ENCODE measurements at places on chromosomes 1 and 21.

- no peak for DNase-seq
Measured at GRCh38 chr1:247337250-247337746, 5.6 kb upstream of the ZNF496 start.

- DNase-seq, result peak; percentile 86
Measured at GRCh38 chr1:92482665-92483609, 3.8 kb downstream of the GFI1 start.

- no peak for DNase-seq
Measured at GRCh38 chr1:215114154-215114933, 31.8 kb downstream of the KCNK2 start.

GRCh38 chr1:168453056-168453455 is 90.7 kb downstream of the XCL2 start:
- no peak for DNase-seq

DNA sequence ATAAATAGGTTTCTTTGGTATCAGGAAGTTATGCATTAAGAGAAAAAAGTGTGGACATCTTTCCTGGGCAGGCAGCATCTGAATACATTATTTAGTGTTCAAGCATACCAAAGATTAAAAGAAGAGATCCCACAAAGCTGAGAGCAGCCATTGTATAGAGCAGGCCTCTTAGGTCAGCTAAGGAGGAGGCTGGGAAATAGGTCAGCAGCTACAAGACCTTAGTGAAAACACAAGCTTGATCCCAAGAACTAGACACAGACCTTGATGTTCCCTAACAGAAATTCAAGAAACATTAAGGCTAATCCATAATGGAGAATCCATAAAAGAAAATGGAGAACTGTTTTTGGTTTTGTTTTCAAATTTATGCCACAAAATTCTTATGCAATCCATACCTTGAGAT is 135.3 kb upstream of the DPT start:
- peak; percentile 9 for DNase-seq

DNA sequence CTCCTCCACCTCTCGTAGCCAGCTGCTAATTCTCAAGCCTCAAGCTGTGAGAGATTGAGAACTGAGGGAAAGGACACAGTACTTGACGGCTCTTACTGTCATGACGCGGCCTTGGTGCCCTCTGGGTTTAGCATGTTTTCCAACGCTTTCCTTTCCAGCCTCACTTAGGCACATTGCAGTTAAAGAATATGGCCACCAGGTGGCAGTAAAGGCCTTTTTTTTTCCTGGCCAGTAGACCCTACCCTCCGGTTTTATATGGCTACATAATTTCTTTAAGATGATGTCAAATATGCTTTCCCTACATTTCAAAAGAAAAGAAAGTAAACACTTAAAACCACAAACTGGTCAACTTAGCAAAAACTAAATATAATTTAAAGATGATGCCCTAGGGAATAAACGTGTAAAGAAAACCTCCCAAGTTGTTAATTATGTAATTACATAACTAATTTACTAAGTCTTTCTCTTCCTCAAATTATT is 56.8 kb upstream of the PRDX6 start:
- peak; percentile 75 for DNase-seq

DNA sequence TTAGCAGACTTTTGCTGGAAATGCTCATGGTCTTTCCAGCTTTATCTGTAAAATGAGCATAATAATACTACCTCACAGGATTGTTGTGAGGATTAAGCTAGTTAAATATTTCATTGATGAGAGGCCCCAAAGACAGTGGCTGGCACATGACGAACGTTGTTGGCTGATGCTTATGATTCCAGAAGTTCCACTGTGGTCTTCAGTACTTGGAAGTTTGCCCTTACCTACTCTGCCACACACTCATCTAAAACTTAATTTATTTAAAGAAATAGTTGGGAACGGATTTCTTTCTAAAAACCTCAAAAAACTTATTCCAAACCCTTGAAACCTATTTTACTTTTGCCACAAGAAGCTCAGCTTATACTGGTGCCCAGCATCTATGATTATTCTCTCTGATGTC is 170.7 kb downstream of the DHRS3 start:
- DNase-seq, result no peak

GRCh38 chr1:75423616-75424015 is 187.3 kb downstream of the SLC44A5 start:
- peak; percentile 32 for DNase-seq

DNA sequence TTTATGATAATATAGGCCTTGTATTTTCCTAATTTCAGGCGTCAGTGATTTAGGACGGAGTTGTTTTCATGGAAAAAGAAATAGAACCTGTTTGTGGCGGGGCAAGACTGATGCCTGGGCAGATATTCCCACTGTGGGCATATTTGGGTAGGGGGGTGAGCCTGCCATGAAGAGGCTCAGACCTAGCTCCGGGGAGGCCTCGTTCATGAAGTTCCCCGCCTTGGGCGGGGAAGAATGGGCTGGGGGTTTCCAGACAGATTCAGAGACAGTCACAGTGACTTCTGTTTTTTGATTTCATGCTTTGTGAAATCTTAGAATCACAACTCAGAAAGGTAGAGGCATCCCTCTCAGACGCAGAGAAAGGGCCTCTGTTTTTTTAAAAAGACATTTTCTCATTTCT is 36.1 kb downstream of the RUNX3 start:
- DNase-seq, result no peak

DNA sequence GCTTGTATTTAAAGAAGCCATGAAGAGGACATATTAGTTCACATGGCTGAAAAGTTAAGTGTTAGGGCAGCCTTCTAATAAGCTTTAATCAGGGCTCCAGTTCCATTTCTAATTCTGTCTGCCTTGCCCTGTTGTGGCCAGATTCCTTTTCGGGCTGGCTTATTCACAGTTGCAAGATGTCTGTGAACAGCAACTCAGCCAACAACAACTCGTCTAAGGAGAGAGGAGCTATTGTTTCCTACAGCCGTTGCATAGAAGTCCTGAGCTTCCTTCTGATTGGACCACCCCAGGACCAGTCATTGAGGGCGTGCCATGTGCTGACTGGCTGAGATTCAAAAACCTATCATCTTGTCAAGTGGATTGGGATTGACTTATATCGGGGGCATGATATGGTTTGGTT is 18.6 kb upstream of the COQ8A start:
- DNase-seq, result no peak

GRCh38 chr1:58574816-58575215 is 2.2 kb downstream of the TACSTD2 start:
- DNase-seq, result no peak

- DNase-seq, result no peak
Measured at GRCh38 chr1:108072212-108072611, 107.2 kb upstream of the VAV3 start.

- no peak for DNase-seq
Measured at GRCh38 chr1:228478326-228478725, 8.9 kb upstream of the RNF187 start.

- DNase-seq, result no peak
Measured at GRCh38 chr1:52268372-52268771, 97.6 kb downstream of the CC2D1B start.

- DNase-seq, result peak; percentile 23
Measured at GRCh38 chr1:83799594-83799993, 199.3 kb downstream of the TTLL7 start.

DNA sequence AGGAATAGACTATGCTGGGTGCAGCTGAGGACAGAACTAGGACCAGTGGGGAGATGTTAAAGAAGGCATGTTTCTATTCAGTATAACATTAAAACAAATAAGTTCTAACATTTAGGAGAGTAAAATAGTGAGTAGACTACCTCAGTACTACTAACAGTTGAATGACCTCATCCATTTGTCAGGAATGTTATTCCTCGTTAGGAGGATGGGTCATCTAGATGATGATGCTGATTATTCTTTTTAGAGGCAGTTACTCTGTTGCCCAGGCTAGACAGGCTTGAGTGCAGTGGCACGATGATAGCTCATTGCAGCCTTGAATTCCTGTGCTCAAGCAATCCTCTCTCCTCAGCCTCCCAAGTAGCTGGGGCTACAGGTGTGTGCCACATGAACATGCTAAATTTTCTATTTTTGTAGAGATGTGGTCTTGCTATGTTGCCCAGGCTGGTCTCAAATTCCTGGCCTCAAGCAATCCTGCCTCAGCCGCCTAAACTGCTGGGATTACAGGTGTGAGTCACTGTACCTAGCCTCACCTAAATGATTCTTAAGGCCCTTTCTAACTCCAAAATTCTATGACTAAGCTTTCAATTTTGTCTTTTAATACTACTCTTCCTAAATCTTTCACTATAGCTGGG is 9.3 kb downstream of the EEIG2 start:
- DNase-seq, result no peak

DNA sequence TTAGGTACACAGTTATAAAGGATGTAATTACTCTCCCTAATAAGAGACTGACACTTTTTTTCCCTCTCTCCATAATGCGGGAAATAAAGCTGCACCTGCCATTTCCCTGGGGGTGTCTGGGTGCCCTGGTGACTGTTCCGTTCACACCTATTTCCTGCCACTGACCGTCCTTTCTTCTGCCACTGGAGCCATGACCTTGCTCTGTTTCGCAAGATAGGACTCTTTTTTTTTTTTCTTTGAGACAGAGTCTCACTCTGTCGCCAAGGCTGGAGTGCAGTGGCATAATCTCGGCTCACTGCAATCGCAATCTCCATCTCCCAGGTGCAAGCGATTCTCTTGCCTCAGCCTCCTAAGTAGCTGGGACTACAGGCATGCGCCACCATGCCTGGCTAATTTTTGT is 66.1 kb upstream of the SERBP1 start:
- DNase-seq, result no peak

- DNase-seq, result no peak
Measured at GRCh38 chr1:94125551-94126514, 4.9 kb upstream of the ABCA4 start.

GRCh38 chr21:31158789-31159581 is 120.7 kb upstream of the KRTAP19-8 start:
- no peak for DNase-seq

GRCh38 chr1:70760154-70760553 is 287.5 kb downstream of the PTGER3 start:
- DNase-seq, result no peak

GRCh38 chr1:63238721-63239120 is 83.6 kb upstream of the FOXD3 start:
- DNase-seq, result peak; percentile 46

DNA sequence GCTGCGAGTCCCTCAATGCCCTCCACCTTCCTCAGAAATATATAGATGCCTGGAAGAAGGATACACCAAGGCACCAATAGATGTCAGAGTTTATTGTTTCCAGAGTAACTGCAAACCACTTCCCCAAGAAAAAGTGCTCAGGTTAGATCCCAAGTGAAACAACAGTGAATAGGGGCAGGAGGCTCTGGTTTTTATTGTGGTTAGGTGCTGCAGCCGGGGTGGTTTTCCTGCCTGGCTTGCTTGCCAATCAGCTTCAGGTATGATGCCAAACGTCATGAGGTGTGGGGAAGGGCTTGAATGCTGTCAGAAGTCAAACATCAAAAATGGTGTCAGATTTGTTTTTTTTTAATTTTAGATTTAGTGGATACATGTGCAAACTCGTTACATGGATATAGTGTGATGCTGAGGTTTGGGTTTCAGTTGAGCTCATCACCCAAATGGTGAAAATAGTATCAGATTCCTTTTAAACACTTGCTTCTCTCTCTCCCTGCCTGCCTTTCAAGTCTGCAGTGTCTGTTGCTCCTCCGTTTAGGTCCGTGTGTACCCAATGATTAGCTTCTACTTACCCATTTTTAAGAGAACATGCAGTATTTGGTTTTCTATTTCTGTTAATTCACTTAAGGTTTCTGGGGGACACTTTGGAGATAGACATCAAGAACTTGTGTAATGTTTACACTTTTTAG is 1317.0 kb downstream of the MRPL39 start:
- no peak for DNase-seq

DNA sequence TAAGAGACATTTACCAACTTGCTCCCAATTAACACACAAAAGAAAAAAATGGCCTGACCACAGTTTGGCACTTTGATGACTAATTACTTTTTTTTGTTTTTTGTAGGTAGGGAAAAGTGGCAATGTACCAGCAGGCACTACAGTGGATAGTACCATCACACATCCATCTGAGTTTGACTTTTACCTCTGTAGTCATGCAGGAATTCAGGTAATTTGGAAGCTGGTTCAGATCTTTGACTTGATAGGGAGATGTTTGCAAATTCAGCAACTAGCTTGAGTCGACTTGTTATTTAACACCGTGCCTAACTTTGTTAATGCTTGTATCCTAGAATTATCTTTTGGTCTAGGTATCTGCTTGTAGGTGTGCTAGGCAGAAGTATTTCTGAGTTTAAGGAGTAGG is 33.0 kb upstream of the AGO1 start:
- no peak for DNase-seq

GRCh38 chr1:165454091-165454610 is 9.2 kb upstream of the RXRG start:
- no peak for DNase-seq

- peak; percentile 74 for DNase-seq
Measured at GRCh38 chr1:155277902-155278688, 832 bp downstream of the HCN3 start.

DNA sequence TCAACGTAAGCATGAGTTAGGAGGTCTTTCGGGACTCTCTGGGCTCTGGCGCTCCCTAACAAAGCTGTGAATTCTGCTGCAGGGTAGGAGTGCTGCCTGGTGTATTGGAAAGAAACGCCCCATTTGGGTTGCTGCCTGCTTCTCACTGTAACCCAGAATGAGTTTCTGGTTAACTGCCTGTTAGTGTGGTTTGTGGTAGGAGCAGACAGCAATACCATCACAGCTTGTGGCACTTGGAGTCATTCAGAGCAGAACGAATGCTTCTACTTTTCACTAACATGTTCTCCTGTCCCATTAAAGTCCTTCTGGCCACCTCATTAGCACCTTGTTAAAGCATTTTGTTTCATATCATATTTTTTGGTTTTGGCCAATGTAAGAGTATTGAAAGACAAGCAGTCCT is 18.1 kb downstream of the MAP3K7CL start:
- no peak for DNase-seq

DNA sequence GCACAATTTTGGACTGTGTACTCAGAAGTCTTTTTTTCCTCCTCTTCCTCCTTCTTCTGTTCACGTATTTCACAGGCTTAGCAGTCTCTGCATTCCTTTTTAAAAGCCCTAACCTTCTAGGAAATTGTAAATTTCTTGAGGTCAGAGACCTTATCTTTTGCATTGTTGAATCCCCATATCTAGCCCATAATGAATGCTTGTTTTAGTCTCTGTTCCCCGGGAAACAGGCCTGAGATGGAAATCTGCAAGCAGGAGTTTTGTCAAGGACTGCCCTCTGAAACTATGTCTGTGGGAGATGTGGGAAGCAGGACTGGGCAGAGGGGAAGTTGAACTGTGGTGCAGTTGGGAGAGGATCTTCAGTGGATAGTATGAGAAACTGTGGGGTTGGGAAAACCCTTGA is 272.2 kb upstream of the DAB1 start:
- DNase-seq, result no peak

- no peak for DNase-seq
Measured at GRCh38 chr1:213693864-213694263, 293.9 kb upstream of the PROX1 start.
